NCI-H2029 (cell line): ENCODE measurements at places on chromosomes 4 and X.

- no peak for DNase-seq
These were observed 2.8 kb downstream of the NLRP2B start for GRCh38 chrX:57677132-57677858.

- no peak for DNase-seq
These were observed 66.0 kb upstream of the C4orf54 start for GRCh38 chr4:99723612-99724011.

DNA sequence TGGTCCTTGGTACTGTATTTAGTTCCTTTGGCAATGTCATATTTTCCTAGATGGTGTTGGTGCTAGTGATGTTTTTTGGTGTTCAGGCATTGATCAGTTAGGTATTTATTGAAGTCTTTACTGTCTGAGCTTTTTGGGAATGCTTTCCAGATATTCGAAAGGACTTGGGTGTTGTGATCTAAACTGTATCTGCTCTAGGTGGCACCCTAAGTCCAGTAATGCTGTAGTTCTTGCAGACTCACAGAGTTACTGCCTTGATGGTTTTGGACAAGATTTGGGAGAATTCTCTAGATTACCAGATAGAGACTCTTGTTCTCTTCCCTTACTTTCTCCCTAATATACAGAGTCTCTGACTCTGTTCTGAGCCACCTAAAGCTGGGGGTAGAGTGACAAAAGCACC lies 513.6 kb upstream of the PITX2 start:
- no peak for DNase-seq

- no peak for DNase-seq
These were observed 248.6 kb upstream of the EPHA5 start for GRCh38 chr4:65918872-65919271.

GRCh38 chr4:41196633-41197332 lies 17.6 kb downstream of the APBB2 start:
- DNase-seq, result no peak

DNA sequence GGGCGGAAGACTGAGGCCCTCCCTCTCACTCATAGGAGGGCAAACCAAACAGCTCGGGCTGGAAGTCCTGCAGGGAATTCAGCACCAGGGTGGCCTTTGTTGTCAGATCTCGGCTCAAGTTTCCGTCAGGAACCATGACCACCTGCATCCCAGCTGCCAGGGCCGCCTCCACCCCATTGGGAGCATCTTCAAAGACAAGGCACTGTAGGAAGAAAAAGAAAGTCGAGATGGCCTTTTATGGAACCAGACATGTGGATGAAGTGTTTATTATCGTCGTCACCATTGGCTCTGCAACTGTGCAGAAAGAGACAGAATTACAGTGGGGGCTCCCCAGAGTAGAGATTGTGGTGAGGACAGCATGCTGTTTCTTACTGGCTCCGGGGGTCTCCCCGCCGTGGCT lies 97.2 kb upstream of the STS start:
- DNase-seq, result no peak

DNA sequence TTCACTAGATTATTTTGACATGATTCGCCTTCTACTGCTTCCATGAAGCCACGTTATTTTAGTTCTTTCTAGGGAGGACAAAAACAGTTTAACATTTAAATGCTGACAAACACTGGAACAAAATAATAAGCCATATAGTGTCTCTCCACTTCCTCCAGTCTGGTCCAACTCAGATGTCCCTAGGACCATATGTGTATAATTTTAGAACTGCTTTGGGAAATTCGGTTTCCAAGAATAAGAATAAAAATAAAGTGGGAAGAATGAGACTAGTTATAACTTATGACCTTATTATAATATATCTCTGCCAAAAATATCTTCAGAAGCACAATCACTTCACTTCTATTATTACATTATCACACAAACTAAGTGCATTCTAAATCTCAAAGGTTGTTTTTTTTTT lies 164.4 kb upstream of the POF1B start:
- DNase-seq, result no peak

GRCh38 chrX:68829582-68830418 lies 979 bp downstream of the EFNB1 start:
- no peak for DNase-seq

- no peak for DNase-seq
These were observed 256.5 kb downstream of the LDB2 start for GRCh38 chr4:16641971-16642370.

DNA sequence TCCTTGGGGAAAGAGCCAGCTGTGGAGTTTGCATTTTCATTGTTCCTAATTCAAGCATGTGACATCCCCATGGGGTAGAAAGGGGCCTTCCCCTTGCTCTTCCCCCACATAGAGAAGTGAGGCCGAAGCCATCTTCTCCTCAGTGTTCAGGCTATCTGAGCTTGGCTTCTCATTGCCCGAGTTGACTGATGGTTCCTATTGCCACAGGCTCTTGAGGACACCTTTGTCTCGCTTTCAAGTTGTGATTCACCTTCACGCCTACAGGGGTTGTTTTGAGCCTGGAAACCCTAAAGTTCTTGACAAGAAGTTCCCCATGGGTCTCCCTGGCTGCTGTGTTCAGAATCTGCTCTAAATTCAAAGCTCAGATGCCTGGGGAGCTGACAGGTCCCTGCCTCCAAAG lies 25.0 kb downstream of the CCNQ start:
- no peak for DNase-seq

DNA sequence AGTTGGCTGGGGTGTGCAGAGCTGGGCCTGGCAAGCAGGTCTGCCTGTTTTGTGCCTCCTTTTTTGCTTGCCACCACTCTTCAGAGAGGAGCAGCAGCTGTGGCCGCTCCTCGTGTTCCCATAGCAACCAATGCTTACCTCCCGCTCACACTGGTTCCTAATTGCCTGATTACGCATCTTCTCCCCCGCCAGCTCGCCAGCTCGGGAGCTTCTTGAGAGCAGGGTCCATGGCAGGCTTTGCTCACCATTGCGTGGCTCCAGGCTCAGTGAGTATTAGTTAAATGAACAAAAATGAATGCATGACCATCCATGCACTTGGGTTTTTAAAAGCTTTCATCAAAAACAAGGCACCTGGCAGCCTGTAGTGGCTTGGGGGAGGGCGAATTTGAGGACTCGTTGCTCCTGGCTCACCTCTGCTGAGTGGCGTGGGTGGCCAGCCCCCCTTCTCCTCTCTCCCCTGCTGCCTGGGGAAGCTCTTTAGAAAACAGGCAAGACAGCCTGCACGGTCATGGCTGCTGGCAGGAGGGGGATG lies 14.2 kb upstream of the PJA1 start:
- peak; percentile 61 for DNase-seq

GRCh38 chr4:15182600-15183220 lies 180.4 kb downstream of the CPEB2 start:
- no peak for DNase-seq

DNA sequence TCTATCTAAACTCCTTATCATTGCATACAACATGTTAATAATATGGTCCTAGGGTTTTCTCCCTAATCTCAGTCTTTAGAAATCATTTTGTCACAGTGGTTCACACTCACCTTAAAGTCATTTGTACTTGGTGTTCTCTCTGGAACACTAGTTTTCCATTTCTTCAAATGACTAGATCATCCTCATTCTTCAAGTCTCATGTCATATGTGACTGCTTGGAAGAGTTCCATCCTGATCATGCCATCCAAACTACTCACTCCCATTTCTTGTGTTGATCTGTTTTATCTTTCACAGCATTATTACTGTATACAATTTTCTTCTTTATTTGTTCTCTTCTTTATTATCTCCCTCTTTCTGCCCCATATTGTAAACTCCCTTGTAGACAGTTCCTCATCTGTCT lies 66.5 kb downstream of the HTR2C start:
- DNase-seq, result no peak
